ENCODE measurements at places on chromosomes 16 and 17.

GRCh38 chr17:61196302-61196704 is 203.3 kb upstream of the TBX2 start:
- DNase-seq, result no peak

GRCh38 chr16:56258508-56259424 is 67.5 kb downstream of the GNAO1 start:
- no peak for DNase-seq

DNA sequence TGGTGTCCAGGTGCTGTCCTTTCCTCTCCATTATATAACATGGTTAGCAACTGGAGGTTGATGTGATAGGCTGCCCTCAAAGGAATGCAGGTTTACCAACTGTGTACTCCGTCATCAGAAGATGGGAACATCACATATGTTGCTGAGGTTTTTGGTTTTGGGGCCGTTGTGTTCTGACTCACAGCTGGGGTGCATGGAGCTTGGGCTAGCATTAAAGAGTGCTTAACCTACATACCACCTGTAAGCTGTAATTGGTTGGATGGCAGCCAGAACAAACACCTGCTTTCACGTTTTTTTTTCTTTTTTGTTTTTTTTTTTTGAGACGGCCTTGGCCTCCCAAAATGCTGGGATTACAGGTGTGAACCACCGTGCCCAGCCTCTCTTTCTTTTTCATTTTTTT is 20.9 kb downstream of the TMEM11 start:
- no peak for DNase-seq

DNA sequence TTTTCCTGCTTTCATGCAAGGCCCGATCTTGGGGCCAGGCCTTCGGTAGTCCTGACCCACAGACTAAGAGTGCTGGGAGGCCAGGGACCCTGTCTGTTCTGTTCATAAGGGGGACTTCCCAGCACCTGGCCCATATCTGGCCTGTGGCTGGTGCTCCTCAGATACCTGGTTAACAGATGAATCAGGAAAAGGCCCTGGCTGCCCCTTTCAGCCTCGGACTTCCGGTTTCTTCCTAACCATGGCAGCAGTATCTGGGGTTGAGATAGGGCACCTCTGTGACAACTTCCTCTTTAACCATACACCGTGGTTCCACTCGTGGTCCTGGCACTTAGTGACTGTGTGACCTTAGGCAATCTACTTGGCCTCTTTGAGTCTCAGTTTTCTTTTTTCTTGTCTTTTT is 18.4 kb downstream of the PLCG2 start:
- no peak for DNase-seq

DNA sequence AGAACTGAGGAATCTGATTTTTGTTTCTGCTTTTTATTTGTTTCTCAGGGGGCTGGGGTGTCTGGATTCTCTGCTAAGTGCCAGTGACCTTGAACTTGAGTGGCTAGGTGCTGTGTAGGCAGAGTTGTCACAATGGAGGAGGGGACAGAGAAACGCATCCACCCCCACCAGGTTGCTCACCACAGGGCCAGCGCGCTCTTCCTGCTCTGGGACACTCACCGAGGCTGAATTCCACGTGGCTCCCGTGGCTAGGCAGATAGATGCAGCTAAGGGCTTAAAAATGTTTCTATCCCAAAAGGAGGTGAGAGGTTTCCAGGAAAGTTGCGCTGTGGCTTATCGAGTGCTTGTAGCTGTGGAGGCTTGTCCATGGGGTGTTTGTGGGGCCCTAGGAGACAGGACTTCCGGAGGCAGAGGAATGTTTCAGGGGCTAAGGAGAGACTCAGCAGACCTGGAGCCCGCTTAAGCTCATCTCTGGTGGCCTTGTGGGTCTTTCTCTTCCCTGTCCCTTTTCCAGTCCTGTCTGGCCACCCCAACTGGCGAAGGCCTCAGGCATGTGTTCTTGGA is 36.8 kb downstream of the ADCY7 start:
- DNase-seq, result peak; percentile 66

- DNase-seq, result no peak
Observed at GRCh38 chr16:27735031-27735430, 185.1 kb downstream of the KATNIP start.

DNA sequence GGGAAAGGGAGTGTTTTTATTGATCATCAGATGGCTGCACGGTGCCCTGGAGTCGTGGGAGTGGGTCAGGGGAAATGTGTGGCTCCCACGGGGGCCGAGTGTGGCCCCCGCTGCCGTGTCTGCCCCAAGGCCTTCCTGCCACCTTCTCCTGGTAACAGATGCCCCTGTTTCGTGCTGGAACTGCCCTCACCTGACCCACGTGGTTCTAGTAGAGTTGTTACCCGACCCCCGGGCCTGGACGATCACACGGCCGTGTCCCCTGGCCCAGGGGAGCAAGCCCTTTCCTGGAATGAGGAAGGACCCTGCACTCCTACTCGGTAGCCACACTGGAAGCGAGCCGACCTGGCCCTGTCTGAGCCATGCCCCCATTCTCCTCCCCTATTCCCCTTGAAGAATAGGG is 37.6 kb downstream of the ACTG1 start:
- DNase-seq, result no peak

GRCh38 chr17:13353590-13353989 is 248.1 kb downstream of the HS3ST3A1 start:
- no peak for DNase-seq

GRCh38 chr17:46832945-46833839 is 14.7 kb upstream of the WNT3 start:
- no peak for DNase-seq

DNA sequence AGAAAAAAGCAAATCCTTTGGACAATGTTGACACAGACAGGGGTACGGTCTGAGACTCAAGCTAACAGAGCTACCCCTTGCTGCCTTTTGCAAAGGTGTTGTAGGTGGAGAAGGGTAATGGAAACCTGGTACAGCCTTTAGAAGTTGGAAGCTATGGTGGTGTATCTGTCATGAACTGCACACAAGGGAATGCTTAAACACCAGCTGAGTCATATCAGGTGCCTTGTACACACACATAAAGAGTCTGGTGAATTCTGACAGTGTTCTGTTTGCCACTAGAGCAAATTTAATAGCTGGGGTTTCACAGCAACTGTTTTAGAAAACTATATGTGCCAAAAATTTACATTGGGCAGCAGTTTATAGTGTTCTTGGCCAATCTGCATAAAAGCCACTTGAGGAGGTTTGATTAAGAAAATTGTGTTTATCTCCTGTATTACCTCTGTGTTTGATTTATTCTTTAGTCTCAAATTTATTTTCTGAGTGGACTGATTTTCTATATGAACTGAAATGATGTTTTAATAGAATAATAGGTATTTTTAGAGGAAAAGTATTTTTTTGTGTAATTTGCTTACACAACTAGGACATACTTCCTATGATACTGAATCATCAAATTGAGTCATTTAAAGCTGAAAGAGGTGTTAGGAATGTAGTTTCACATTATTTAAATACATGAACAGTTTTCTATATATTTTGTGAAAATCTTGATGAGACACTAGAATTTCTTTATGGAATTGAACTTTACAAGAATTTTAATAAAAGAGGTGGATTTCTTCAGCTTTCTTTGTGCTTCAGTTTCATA is 136.9 kb downstream of the MAP2K6 start:
- DNase-seq, result peak; percentile 64

GRCh38 chr17:27284811-27285415 is 9.0 kb upstream of the WSB1 start:
- no peak for DNase-seq

DNA sequence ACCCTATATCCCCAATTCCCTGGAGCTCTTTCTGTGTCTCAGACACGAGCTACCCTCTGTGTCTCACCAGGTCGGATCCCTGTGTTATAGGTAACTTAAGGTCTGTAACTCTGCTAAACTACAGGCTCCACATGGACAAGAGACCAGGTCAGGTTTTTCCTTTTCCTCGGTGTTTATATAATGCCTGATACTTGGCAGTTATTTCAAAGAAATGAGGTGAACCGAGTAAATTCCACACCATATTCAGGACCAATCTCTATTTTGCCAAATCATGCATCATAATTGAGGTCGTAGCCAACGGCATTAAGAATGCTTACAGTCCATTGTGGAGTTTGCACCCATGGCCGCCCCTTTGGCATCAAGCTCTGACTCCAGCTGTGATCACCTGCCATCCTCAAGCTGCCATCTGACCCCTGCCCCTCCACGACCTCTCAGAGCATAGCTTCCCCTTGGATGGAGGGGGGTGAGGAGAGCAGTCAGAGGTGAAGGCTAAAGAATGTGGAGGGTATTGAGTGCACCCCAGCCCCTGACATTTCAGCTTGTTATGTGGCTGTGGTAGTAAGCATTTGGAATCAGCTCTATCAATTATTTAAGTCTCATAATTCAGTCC is 434.7 kb upstream of the RBFOX1 start:
- no peak for DNase-seq

DNA sequence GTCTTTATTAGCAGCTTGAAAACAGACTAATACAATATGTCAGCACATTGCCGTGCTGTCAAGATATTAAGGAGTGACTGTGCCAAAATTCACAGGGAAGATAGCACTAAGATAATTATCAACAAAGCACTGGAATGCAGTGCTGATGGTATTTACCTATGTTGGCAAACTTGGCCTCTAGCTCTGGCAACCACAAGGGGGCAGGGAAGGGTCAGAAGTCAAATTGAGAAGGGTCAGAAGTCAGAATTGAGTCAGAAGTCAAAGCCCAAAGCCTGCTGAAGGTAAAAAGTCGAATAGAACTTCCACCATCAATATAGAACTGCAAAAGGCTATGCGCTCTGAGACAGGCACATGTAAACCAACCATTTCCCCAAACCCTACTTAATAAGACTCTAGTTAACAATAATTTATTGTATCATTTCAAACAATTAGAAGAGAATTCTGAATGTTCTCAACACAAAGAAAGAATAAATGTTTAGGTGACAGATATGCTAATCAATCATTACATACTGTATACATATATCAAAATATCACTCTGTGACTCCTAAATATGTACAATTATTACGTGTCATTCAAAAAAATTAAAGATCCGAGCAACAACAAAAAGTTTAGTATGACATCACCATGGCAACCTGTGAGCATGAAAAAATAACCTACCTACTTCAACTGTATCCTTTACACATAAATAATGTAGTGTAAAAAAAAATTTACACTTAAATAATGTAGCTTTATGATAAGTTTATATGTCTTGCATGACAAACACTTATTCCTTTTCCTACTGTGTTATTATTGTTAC is 916.1 kb downstream of the KCNJ2 start:
- DNase-seq, result no peak

DNA sequence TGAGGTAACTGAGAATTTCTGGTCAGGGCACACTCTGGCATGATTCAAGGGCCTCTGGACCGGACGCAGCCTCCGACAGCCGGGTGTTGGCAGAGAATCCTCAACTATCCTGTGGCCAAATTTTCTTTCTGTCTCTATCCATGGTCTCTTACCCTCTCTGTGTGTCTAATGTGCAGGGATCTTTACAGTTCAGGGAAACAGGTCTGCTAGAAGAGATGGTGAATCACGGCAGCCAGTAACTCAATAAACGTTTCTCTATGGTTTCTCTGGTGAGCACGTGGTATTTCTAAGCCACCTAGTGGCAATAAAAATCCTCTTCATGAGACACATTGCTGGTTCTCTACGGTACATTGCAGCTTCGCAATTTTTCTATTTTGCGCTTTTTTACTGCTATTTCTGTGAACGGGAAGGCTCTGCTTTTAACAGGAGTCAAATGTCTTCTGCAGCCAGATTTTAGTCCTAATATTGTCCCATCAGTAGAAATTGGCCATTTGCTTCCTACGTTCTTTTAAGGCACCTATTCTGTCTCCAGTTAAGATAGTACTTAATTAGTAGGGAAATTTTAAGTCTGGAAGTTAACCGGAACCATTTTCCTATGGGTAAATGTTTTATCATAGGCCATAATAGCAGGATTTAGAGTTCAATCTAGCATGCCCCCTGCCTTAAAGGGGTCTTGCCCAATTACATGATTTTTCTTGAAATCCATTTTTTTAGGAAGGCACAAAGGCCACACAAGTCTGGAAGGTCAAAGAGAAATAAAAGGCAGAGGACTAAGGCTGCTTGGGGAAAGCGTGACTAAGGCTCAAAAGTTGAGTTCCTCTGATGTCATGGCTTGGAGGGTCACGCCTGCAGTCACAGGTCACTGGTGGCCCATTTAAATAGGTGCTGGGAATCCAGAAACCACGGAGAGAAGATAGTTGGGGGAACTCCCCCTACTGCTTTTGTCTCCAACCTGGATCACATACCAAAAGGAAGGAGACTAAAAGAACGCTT is 31.5 kb downstream of the QPRT start:
- DNase-seq, result peak; percentile 84

GRCh38 chr16:26644912-26645543 is 421.7 kb upstream of the C16orf82 start:
- no peak for DNase-seq

DNA sequence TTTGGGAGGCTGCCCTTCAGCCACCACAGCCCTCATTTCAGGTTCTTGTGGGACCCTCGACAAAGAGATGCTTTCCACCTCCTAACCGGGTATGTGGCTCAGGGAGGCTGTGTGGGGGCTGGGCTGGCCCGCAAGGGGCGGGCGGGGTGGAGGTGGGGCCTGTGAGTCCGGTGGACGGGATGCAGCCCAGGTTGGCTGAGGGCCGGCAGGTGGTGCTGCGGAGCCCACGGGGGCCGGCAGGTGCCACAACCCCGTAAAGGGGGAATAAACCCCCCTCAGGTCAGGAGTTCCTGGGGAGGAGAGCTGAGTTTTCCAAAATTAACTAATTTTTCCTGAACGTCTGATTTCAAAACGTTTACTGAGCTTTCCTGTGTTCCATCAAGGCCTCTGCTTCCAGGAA is 4.9 kb upstream of the CIAO3 start:
- peak; percentile 37 for DNase-seq

DNA sequence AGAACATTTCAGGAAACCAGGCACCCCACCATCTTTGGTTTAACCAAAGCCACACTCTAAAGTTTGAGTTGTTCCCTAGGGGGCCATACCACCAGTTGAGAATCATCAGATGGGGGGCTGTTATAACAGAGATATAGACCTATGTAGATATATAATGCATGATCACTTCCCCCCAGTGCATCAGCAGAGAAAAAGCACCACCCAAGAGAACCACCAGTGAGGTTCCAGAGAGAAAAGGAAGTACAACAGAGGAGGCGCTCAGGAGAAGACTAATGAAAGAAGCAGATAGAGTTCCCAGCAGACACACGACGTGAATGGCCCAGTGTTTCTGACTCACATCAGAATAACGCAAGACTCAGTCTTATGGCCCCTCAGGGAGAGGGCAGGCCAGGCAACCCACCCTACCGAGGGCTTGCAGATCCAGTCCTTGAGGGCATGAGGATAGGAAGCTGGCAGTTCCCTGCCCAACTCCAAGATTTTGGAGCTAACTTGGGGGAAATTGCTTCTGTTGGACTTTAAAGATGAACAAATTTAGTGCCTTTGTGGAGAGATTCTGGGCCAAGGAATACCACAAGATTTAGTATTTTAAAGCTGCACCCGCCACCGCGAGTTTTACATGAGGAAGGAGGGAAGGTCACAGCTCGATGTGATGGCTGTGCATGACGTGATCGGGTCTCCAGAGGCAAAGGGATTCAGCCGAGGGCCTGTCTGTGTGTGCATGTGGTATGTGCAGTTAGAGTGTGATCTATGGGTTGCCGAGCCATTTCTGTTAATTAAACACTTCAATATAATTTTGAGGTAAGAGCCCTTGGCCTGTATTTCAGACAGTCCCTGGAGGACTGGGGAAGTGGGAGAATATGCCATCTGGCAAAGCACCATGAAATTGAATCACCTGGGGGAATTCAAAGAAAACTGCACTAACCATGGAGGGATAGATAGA is 53.1 kb downstream of the AIPL1 start:
- DNase-seq, result no peak
